CD4-positive, alpha-beta T cell treated with Interleukin-2 at 100 ng/mL for 4 hours (primary cell): ENCODE measurements at places on chromosomes 7 and 10.

DNA sequence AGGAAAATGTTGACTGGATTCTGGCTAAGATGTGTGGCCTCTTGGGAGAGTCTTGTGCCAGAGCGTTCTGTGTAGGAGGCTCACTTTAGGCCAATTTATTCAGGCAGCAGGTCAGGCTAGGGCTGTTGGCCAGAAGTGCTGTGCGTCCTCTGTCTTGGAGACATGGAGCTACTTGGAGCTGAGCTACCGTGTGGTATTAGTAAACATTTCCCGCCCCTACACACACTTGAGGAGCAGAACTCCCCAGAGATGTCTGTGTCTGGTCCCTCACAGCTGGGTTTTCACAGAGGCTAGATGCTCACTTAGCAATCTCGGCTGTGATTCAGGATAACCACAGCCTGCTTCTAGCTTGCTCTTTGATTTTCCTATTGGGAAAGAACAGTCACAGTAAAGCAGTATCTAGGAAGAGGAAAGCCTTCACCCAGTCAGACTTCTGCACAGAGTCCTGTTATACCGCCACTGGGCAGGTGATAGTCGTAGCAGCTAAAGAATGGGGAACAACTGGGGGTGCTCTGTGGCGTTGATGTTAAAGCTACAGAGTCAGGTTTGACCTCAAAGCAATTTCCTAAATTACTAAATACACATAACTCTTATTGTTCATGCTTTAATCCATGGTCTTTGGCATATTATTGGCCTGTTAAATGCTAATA lies 86.7 kb downstream of the MDFIC start:
- DNase-seq = peak; percentile 25

- no peak for DNase-seq
These were observed 123.4 kb downstream of the MYO3A start for GRCh38 chr10:26057466-26057865.

DNA sequence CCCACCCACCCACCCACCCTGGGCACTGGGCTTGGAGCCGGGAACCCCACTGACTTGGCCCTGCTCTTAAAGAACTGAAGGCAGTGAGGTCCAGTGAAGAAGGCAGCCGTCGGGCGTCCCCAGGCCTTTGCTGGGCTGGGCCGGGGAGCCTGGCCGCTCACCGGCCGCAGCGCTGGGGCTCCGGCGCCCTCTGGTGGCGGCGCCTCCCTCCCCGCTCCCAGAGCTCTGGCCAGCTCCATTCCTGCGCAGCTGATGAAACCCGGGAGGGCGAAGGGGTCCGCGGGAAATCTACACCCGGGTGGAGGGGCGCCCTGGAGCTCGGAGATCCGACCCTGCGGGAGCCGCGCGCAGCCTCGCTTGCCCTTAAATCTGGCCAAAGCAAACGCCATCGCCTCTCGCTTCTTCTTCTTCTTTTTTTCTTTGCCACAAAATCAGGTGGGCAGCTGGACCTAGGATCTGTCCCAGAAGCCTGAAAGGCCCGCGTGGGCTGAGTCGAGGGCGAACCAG lies 1.7 kb upstream of the CXCL12 start:
- DNase-seq = no peak

GRCh38 chr10:95635319-95635733 lies 21.2 kb downstream of the ALDH18A1 start:
- DNase-seq = no peak

- no peak for DNase-seq
These were observed 135.7 kb downstream of the MAGI2 start for GRCh38 chr7:79317728-79318127.

- no peak for DNase-seq
These were observed 54.7 kb upstream of the CCAR1 start for GRCh38 chr10:68666280-68666760.

DNA sequence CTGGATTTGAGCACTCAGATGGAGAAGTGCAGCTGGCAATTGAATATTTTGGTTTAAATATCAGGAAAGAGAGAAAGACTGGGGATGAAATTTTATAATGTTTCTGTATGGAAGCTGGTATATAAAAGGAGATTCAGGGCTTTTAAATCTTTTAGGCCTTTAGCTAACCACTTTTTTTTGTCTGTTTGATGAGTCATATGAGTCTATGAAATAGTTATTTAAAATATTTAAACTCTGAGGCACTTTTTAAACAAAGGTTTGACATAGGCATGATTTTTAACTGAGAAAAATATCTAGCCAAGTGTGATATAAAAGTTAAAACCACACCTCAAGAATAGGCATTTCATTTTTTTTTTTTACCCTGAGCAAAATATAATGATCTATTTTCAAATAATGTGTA lies 944.3 kb downstream of the GATA3 start:
- DNase-seq = no peak

GRCh38 chr7:125485223-125485622 lies 555.6 kb upstream of the POT1 start:
- no peak for DNase-seq

- no peak for DNase-seq
These were observed 9.2 kb downstream of the NUP42 start for GRCh38 chr7:23191022-23191421.

GRCh38 chr7:21722371-21722770 lies 179.5 kb downstream of the DNAH11 start:
- no peak for DNase-seq

GRCh38 chr7:2717293-2718261 lies 29.6 kb downstream of the AMZ1 start:
- peak; percentile 15 for DNase-seq

DNA sequence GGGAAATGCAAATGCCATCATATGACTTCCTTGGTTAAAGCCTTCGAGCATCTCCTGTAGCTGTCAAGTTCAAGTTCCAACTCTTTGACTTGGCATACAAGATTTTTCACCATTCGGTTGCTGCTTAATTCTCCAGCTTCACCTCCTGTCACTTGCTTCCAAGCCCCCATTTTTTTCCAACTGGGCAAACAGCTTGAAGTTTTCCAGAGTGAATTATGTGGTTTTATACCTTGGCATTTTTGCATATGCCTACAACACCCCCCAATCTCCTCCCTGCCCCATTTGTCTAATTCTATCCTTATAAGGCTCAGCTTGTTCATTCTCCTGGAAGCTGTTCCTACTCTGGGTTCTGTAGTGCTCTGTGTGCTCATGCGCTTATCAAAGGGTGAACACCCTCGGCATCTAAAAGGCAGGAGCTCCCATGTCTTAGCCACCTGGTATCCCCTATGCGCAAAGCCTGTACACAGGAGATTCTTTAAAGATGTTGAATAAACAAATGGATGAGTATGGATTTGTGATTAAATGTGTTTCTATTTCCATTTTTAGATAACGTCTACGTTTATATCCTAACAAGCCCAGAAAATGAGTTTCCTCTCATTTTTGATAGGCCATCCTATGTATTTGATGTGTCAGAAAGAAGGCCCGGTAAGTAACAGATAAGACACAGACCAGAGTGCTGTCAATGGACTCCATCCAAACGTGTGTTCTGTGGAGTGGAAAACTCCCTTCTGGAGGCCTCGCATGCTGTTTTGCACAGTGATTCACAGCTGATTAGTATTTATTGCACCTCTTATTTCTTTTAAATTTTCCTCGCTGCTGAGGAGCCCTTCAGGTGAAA lies 52.5 kb downstream of the CDHR3 start:
- no peak for DNase-seq

DNA sequence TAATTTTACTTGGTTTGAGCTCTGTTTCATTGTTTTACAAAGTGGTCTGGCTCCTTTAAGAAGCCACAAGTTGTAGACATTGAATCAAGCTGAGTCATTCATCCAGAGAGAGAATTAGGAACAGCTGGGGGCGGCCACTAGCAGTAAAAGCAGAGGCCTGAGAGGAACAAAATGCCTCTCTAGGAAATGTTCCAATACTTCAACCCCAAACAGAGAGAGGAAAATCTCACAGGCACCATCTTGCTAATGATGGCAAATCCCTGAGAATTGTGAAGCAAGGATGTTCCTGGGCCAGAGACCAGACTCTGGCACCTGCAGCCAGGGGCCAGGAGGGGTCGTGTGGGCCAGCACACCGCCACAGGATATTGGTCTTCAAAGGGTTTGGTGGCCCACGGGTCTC lies 26.5 kb upstream of the TRIL start:
- DNase-seq = no peak

GRCh38 chr7:154651501-154651900 lies 351.4 kb downstream of the PAXIP1 start:
- no peak for DNase-seq

DNA sequence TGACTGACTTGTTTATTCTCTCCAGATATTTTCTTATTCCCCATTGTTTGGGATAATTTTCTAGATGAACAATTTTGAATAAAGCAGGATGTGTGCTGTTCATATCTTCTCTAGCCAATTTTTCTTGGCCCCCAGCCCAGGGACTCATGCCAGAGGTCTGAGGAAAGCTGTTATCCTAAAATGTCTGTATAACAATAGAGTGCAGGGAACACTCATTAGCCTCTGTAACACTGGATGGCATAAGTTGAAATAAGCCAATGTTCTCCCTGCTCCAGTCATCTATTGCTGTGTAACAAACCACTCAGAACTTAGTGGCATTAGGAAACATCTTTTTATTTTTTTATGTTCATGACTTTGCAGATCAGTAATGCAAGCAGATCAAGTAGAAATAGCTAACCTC lies 121.7 kb upstream of the TRIM24 start:
- no peak for DNase-seq

- no peak for DNase-seq
These were observed 80.1 kb downstream of the ANKIB1 start for GRCh38 chr7:92325858-92326257.

GRCh38 chr7:38561166-38561565 lies 70.0 kb downstream of the AMPH start:
- DNase-seq = no peak

DNA sequence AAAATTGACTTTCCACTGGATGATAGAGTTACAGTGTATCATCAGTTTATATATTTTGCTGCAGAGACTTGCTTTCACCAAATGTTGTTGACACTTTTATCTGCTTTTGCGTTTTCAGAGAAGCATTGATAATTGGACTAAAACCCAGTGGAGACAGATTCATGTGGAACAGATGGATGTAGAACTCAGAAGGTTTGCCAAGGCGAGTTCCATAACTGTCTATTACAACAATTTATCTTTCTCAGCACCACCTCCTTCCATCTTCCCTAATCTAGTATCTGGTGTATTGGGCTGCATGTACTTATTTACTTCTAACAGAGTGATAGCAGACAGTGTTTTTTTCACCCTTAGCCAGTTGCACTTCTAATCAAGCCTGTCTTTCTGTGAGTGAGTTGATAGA lies 73.3 kb downstream of the DNAH11 start:
- no peak for DNase-seq

- no peak for DNase-seq
These were observed 1.5 kb downstream of the FRAT1 start for GRCh38 chr10:97320480-97321031.

GRCh38 chr7:42207420-42207819 lies 29.6 kb downstream of the GLI3 start:
- no peak for DNase-seq

- DNase-seq = no peak
These were observed 37.2 kb downstream of the DLG5 start for GRCh38 chr10:77889277-77889903.

DNA sequence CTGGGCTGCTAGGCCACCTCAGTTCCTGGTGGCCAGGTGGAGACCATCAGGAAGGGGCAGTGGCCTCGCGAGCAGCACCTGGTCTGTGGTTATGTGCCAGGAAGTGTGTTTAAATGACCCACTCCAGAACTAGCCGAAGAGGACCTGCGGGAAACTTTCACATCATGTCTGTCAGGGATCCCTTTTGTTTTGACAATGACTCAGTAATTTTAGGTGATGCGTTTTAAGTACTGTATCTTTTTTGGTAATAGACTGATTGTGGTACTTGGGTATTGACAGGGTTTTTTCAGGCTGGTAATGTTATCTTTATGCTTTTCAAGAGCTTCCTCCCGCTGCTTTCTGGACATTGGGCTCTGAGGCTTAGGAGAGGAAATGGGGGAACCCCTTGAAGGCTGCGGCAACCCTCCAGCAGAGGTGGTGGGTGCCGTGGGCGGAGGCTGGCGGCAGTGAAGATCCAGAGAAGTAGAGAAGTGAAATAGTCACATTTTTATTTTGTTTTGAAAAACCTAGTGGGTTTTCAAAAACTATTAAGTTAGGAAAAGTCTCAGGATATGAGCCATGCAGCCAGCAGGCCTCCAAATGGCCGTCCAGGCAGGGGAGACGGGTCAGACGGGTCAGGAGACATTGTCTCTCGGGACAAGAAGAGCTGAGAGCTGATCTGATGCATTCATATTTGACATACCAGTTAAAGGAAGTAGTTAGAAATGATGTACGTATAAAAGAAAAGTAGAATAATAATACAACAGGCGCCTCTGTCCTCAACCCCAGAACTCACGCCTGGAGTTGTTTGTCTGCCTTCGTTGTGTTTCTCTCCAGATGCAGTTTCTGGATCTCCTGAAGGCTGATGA lies 27.7 kb downstream of the PPP2R2D start:
- DNase-seq = peak; percentile 13

GRCh38 chr10:96511044-96511945 lies 2.4 kb downstream of the TLL2 start:
- DNase-seq = peak; percentile 10

GRCh38 chr10:65125212-65125611 lies 1604.0 kb downstream of the REEP3 start:
- DNase-seq = no peak

- DNase-seq = no peak
These were observed 38.2 kb upstream of the NRBF2 start for GRCh38 chr10:63094881-63095280.

GRCh38 chr7:115299397-115300037 lies 377.6 kb downstream of the MDFIC start:
- DNase-seq = no peak

DNA sequence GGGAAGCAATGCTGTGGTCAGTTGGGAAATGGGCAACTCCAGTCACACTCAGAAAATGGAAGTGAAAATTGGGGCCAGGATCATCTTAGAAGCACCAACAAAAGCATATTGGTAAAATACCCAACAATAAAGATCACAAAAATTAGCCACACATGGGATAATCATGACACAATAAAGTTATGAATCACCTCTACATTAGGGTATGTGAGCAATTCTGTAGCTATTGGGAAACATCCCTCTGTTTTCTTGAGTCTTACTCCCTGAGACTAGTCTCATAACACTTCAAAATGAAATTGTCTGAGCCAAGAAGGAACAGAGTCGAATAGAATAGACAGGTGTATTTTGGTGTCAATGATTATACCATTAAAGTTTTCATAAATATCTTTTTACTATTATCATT lies 178.3 kb downstream of the DYNC1I1 start:
- no peak for DNase-seq

GRCh38 chr10:4687397-4687796 lies 138.6 kb upstream of the AKR1E2 start:
- DNase-seq = no peak

- no peak for DNase-seq
These were observed 21.6 kb downstream of the OR2AE1 start for GRCh38 chr7:99855236-99855635.

GRCh38 chr7:108418946-108419345 lies 37.3 kb downstream of the NRCAM start:
- DNase-seq = no peak

DNA sequence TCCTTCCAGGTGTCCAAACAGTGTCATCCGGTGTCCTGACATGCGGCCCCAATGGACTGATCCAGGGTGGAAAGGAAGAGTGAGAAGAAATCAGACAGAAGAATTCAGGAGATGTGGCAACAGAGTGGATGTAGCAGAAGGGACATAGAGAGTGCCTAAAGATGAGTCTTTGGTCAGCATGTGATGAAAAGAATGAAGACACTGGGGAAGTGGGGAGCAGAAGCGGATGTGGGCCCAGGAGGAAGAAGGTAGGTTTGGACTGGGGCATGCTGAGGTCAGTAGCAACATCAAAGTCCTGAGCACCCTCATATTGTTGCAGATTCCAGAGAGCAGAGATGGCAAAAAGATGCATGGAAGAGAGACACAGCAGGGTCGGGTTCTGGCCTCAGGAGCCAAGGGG lies 71.8 kb upstream of the STEAP1B start:
- DNase-seq = no peak
